AG04449 (cell line): ENCODE measurements at places on chromosomes 13 and 19.

- DNase-seq, result no peak
These were observed 16.5 kb downstream of the RXFP2 start for GRCh38 chr13:31755803-31756212.

GRCh38 chr19:16111160-16111908 is at the start of gene RAB8A:
RAB8A (plus strand) TSS chr19:16111889; CDS start chr19:16111902, 13 bp downstream.
- peak; percentile 93 for DNase-seq

- no peak for DNase-seq
These were observed 46.3 kb downstream of the SOX21 start for GRCh38 chr13:94666065-94666464.

GRCh38 chr13:62130062-62130970 is 714.7 kb upstream of the PCDH20 start:
- no peak for DNase-seq

DNA sequence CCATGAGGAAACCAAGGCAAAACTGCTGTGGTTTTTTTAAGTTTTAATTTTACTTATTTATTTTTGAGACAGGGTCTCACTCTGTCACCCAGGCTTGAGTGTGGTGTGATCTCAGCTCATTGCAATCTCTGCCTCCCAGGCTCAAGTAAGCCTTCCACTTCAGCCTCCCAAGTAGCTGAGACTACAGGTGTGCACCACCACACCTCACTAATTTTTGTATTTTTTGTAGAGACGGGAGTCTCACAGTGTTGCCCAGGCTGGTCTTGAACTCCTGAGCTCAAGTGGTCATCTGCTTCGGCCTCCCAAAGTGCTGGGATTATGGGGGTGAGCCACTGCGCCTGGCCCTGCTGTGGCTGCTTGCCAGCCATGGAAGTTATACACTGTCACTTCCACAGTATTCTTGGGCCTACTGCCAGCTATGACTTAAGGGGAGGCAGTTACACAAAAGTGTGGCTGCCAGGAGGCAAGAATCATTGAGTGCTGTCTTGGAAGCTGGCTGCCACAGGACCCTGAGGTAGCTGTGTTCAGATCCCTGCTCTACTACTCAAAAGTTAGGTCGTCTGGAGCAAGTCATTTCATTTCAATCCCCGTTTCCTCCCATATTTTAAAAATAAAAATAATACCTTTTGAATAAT is 12.7 kb downstream of the FARP1 start:
- no peak for DNase-seq

GRCh38 chr13:28204690-28205443 is 66.5 kb downstream of the PAN3 start:
- DNase-seq, result no peak
